Fibroblast of skin of right biceps (primary cell): ENCODE measurements at places on chromosomes 7 and 10.

- DNase-seq: peak; percentile 97
These were observed 33.9 kb downstream of the SGPL1 start for GRCh38 chr10:70849582-70850016.

DNA sequence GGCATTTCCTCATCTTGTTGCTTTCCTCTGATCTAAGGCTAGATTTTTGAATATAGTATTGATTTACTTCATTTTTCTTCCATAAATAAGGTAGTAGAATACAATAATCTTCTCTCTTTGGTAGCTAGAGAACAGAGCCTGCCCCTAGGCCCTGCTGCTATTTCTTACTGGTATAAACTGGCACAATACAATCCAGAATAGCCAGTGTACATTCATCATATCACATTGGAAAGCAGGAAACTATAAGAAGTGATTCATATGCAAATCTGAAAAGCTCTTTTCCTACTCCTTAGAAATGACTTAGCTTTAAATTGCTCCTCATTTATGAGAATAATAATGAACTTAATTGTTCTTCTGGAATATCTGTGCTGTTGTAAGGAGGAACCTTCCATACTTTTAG, 100.2 kb downstream of the KCND2 start:
- no peak for DNase-seq

DNA sequence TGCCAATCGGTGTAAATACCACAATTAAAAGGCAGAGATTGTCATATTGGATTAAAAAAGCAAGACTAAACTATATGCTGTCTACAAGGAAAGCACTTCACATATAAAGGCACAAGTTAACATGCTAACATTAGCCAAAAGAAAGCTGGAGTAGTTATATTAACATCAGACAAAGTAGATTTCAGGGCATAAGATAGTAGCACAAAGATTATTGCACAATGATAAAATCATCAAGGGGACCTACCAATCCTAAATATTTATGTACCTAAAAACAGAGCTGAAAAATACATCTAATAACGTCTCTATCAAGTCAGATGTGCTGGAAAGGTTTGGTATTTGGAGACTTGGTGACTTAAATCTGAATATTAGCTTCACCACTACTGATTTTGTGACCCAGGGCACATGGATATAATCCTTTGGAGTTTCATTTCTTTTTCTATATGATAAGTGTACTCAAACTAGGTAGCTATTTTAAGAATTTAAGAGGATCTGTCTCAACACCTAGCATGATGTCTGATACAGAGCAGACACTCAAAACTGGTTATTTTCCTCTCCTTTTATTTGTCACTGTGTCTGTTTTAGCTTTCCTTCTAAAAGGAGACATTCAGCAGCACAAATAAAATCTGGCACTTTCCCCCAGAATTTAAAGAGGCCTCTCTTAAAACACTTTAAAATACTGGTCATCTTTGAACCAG, 156.5 kb downstream of the DOCK4 start:
- no peak for DNase-seq

DNA sequence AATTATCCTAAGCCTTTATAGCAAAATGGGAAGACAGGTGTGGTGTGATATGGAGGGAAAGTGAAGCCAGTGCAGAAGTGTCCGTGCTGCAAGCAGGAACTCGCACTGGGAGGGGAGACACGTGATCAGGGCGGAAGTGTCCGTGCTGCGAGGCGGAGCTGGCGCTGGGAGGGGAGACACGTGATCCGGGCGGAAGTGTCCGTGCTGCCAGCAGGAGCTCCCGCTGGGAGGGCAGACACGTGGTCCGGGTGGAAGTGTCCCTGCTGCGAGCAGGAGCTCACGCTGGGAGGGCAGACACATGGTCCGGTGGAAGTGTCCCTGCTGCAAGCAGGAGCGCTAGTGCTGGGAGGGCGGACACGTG, 40.5 kb upstream of the PRKAR1B start:
- DNase-seq: no peak

DNA sequence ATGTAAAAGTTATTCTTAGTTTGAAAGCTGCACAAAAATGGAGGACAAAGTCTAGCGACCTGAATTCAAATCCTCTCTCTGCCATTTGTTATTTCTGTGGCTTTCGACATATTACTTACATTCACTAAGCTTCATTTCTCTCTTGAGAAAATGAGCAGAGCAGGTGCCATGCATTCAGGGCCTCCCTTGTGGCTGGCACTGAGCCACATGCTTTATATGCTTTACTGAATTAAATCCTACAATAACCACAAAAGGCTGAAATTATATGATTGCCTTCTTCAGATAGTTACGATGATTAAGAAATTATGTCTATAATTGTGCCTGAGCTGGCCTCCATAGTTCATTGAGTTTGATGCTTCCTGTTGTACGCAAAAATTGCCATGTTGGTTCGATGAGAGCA, 98.7 kb downstream of the NPSR1 start:
- no peak for DNase-seq

- no peak for DNase-seq
These were observed 68.1 kb upstream of the ITPRID1 start for GRCh38 chr7:31445686-31446355.

GRCh38 chr7:139989366-139990141, 73.2 kb downstream of the PARP12 start:
- DNase-seq: no peak

DNA sequence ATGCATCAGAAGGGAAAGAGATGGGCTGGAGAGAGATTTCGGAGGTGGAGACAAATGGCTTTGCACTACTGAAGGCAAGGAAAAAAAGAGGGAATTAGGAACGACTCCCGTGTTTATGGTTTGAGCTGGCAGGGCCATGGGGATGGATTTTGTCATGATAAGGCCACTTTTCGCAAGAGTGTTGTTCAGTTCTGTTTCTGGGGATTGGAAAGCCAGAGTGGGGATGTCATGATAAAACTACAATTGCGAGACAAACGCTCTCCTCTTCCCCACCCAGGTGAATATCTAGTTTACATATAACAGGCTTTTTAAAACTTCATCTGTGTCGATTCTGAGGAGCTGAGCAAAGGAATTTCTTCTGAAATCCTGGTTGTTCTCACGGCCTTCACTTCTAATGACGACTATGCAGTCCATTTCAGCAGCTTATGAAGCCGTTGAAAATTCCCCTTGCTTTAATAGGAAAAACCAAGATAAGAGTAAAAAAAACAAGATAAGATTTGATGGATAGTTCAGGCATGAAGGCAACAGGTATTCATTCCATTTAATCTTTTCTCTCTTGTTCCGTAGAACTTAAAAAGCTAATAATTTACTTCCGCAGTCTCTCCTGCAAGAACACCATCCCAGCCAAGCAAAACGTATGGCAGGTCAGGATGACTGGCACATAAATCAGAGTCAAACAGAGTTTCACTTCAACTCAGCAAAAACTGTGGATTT, 245.6 kb upstream of the PITRM1 start:
- DNase-seq: no peak

DNA sequence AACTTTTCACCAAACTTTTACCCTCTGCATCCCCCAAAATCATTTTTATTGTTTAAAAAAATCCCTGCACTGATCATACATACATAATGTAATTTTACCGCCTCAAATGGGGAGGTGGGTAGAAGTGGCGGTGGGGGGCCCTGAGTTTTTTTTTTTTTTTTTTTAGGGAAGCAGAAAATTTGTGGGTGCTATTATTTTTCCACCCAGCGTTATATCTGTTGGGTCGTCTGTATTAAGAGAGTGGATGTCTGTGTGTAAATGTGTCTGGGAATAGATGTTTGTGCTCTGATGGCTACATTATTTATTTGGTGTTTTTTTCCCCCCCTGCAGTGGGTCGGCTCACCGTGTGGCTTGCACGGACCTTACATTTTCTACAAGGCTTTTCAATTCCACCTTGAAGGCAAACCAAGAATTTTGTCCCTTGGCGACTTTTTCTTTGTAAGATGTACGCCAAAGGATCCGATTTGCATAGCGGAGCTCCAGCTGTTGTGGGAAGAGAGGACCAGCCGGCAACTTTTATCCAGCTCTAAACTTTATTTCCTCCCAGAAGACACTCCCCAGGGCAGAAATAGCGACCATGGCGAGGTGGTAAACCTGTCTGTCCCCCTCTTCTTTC, 438 bp downstream of the ARID5B start:
- no peak for DNase-seq

- peak; percentile 79 for DNase-seq
These were observed 452 bp upstream of the RPP30 start for GRCh38 chr10:90871279-90871765.

DNA sequence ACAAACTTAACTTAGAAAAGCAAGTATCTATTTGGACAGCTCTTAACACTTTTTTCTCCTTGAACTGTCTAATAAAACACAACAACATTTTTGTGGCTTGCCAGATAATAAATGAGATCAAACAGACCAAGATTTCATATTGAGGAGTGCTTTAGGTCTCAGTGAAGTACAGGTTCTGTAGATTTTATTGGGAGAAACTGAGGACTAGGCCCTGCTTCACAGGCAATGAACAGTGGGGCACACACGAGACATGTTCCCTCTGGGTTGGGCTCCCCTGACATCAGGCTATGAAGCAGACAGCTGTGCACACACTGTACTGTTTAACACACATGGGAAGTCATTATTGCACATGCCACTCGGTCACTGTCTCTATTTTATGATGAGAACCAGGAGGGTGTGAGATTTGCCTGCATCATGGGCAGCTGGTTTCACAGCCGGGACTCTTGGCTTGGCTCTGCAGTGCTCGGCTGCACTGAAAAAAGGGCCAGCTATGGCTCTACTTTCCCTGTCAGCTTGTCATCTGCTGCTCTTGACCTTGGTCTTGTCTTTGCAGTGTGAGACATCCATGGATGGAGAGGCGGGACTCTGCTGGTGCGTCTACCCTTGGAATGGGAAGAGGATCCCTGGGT, 4.2 kb downstream of the IGFBP1 start:
- no peak for DNase-seq

DNA sequence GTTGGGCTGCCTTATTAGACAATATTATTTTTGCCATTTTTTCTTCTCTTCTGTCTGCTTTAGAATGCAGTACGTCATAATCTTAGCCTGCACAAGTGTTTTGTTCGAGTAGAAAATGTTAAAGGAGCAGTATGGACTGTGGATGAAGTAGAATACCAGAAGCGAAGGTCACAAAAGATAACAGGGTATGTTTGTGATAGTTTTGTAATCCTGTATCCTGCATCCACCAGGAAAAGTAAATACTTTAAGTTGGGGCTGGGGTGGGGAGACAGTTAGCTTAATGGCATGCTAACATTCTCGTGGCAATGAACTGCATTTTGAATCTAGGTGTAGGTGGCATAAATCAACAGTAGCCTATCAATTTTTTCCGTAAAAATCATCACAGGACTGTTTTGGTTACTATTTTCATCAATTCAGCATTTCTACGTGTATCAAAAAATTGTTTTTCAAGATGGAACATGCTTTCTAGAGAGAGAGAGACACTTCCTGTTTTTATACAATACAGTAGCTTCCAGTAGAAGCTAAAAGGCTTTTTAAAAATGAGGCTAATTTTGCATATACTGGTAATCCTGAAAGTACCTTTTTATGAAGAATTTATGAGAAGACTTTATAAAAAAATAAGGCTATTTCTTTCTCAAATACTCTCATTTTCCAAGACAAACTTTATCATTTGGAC, 247.5 kb downstream of the FOXP2 start:
- DNase-seq: no peak

DNA sequence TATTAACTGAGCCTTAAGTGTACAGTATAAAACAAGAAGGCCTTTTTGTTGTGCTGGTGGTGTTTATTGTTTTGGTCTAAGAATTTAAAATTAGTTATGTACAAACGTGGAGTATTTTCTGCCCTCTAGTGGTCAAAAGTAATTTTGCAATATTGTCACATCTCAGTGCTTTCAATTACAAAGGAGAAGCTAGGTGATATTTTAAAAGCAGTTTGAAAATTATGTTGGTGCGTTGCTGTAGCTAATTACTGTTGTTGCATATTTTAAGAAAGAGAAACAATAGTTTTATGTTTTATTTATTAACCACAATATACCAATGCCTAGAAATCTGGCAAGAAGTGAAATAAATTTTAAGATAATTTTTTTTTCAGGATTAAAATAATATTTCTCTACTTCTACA, 11.4 kb downstream of the NPVF start:
- DNase-seq: peak; percentile 36

GRCh38 chr10:131975003-131975402, 6.7 kb downstream of the BNIP3 start:
- DNase-seq: no peak
